ENCODE measurements at places on chromosomes 1 and 21.

GRCh38 chr1:183516725-183517124, 44.4 kb downstream of the SMG7 start:
- no peak for DNase-seq

GRCh38 chr1:64499966-64500365, 30.0 kb downstream of the CACHD1 start:
- no peak for DNase-seq

DNA sequence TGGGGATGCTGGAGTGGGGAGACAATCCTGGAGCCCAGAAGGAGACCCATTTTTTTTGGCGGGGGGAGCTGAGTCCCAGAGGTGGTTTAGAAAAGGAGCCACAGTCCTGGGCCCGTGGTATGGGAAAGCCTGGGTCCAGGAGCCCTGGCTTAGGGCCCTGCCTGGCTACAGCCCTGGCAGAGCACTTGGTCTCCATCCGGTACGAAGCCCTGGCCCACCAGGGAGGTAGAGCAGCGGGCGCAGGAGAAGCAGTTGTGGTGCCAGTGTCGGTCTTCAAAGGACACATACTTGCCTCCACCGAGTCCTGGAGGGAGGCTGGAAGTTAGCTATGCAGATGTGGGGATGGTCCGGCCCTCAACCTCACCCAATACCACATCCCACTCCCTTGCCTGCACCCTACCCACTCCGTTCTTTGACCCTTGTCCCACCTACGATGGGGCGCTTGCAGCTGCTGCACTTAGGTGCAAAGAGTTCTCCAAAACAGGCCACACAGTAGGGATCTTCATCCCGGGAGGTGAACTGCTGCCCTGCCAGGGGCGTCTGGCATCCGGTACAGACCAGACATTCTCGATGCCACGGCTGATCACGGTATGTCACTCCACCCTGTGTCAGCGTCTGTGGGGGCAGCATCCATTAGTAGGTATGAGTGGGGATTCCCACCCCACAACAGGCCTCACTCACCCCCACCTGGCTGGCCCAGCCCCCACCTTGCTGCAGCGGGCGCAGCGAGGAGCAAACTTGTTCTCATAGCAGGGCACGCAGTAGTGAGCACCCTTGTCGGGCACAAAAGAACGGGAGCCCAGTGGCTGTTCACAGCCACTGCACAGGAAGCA, 7.7 kb upstream of the SF3A3 start:
- no peak for DNase-seq

DNA sequence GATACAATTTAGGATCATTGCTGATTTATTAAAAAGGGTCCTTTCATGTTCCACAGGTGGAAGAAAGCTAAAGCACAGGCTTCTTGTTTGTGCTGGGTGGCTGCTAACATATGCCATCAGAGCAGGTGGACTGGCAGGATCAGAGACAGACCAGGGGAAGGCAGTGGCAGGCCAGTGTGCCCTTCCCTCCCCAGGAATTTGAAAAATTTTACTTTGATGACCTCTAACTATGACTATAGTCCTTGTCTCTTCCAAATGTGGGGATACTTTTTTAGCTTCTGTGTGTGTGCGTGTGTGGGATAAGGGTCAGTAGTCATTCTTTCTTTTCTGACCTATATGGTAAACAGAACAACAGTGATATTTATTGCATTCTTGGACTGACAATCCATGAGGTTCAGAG, 49.9 kb downstream of the LHX9 start:
- no peak for DNase-seq

DNA sequence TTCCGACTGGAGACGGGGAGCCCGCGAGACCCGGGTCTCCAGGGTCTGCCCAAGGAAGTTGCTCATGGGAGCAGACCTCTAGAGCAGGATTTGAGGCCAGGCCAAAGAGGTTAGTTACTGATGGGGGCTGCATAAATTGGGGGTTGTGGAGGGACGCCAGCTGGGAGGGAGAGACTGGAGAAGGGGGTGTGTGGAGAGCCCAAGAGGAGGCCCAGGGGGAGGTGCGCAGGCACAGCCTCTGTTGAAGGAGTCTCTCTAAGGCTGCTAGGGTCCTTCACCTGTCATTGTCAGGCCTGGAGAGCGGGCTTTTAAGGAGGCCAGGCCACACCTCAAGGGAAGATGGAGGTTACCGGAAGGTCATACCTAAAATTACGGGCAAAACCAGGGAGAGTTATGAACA, 363 bp downstream of the PLA2G5 start:
- no peak for DNase-seq

- DNase-seq, result no peak
Observed at GRCh38 chr1:196401891-196402290, 206.3 kb downstream of the KCNT2 start.

DNA sequence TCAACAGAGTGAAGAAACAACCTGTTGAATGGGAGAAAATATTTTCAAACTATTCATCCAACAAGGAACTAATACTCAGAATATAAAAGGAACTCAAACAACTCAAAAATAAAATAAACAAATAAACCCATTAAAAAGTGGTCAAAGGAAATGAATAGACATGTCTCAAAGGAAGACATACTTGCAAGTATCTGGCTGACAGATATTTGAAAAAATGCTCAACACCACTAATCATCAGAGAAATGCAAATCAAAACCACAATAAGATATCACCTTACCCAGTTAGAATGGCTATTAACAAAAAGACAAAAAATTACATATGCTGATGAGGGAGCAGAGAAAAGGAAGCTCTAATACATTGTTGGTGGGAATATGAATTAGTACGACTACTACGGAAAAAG, 38.2 kb downstream of the TNFSF4 start:
- no peak for DNase-seq

All from stimulated activated CD8-positive, alpha-beta memory T cell treated with anti-CD3 and anti-CD28 coated beads, Interleukin-7, amount 100 ng/mL, for 1 hour (primary cell).